Smooth muscle cell of trachea (primary cell): ENCODE measurements at places on chromosomes 1 and 21. TPM values are rescaled to one million over a fixed set of nuclear protein-coding genes. Genes with fewer than 3 reads are reported as not detected.

The CAMSAP2 gene
- total RNA-seq, result 30.3 and 31.1 TPM in 2 replicates

The OVAAL gene
- not detected in 2 replicates for total RNA-seq

The OR2AK2 gene
- not detected in 2 replicates for total RNA-seq

The TRIM67 gene
- under 0.01 TPM in 1 of 2 replicates, not detected in the other for total RNA-seq
